ENCODE measurements at places on chromosomes 16 and 17.

DNA sequence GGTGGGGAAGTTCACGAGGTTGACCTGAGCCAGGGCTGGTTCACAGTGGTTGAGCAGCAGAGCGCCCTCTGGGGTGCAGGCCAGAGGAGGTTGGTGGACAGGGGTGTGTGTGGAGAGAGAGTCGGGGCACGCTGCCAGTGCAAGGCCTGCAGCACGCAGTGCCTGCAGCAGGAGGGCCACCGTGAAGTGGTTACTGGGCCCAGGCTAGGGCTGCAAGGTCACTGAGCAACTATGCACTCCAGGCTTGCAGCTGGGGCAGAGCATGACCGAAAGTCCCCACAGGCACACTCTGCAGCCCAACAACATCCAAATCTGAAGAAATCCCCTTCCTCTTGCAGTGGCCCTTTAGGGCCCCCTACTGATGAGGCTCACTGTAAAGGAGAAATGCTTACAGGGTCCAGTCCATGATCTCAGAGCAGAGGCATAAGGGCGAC, 89.1 kb upstream of the NOL11 start:
- no peak for DNase-seq

DNA sequence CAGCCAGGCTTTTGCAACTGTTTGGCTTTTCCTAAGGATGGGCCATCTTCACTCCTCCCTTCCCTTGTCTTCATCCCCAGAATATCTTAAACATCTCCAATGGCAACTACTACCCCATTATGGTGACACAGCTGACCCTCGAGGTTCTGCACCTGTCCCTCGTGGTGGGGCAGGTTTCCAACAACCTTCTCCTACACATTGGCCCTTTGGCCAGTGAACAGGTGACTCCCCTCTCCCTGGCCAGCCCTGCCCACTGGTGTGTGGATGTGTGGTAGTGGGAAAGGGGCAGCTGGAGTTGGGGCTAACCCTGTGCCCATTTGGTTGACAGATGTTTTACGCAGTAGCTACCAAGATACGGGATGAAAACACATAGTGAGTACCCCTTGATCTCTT, 4.7 kb downstream of the TMEM106A start:
- no peak for DNase-seq

GRCh38 chr16:14641926-14642325, 9.2 kb downstream of the BFAR start:
- DNase-seq = no peak

DNA sequence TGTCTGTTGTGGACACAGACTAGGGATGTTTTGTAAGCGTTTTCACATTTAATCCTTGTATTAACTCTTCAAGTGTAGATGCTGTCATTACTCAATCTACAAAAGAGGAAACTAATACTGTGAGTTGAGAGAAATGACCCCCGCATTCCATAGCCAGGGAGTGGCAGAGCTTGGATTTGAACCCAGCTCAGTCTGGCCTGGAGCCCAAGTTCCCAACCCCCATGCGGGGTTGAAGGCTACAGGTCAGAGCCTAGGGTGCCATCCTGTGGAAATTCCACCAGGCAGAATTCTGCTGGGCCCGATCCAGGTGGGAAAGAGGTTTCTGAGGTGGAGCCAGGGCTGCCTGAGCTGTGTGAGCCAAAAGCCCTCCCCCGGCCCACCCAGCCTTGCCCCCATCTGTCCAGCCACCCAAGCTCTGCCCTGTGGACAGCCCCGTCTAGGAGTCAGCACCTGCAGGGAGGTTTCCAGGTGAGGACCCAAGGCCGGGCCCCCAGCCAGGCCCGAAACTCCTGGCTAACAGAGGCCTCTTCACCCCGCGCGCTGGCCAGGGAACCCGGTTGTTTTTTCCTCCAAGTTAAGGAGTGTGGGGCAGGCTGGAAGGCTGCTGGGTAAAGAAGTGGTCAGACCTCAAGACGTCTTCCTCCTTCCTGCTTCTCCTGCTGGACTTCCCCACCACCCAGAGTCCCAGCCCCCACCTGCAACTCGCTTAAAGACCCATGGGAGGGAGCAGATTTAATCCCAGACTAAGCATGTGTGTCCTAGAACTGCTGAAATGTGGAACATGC, 5.7 kb downstream of the MMP15 start:
- no peak for DNase-seq

GRCh38 chr16:24980077-24980793, 34.9 kb downstream of the ARHGAP17 start:
- no peak for DNase-seq

GRCh38 chr16:89025636-89026035, 48.6 kb upstream of the CBFA2T3 start:
- no peak for DNase-seq

DNA sequence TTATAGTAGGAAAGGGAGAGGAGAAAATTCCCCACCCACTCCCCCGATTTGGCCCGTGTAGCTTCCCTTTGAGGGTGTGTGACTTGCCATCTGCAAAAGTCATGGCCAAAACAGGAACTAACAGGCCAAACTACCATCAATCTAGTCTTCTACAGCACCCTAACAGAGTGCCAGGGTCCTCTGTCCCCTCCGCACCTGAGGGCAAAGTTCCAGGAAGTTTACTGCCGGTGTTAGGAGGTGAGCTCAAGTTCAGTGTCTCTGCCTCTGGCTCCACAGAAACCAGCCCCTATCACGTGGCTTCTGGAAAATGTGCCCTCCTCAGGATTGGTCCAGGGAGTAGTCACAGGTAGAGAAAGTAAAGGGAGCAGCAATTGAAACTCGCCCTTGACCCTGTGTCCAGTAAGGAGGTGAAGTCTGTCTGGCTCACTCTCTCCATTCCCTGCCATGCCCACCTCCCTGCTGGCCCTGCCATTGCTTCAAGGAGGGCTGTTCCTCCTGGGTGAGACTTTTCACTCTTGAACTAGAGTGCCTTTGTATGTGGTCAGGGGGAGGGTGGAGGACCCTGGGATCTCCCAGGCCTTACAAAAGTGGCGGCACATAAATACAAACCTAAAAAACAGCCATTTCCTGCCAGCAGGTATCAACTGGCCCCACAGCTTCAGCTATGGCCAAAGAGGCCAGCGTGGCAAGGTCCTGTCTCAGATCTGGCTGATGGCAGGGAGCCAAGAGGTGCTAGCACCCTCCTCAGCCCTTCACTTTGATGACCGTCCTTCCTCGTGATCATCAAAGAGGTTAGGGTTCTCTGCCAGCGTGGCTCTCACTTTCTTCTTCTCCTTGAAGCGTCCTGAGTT, 5.3 kb downstream of the PRR15L start:
- no peak for DNase-seq

- DNase-seq = no peak
These were observed 16.8 kb downstream of the WIPI1 start for GRCh38 chr17:68440526-68440925.

- DNase-seq = no peak
These were observed 5.1 kb downstream of the CLEC16A start for GRCh38 chr16:10949424-10949970.

- no peak for DNase-seq
These were observed 11.5 kb downstream of the RMI2 start for GRCh38 chr16:11356573-11357331.

GRCh38 chr16:19524616-19525384, 1.1 kb downstream of the CCP110 start:
- DNase-seq = no peak

DNA sequence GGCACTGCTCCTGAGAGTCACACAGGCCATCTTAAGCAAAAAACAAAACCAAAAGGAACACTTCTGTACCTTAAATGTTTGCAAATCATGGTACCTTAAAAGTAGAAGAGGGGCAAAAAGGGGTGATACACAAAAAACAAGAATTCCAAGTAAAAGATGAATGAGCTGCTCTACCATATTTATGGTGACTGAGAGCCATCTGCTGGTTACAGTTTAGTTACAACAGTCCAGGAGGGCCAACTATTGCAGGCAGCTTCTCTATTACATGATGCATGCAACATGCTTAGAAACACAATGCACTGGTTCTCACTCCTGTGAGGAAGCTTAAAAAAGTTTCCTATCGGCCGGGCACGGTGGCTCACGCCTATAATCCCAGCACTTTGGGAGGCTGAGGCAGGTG, 53.5 kb downstream of the STX8 start:
- DNase-seq = no peak

- DNase-seq = no peak
These were observed 48.0 kb upstream of the RBFOX3 start for GRCh38 chr17:79658811-79659207.

GRCh38 chr16:22660441-22661160, 149.9 kb downstream of the NPIPB5 start:
- DNase-seq = no peak

GRCh38 chr16:72211110-72211509, 39.2 kb upstream of the PMFBP1 start:
- DNase-seq = no peak

GRCh38 chr16:85689285-85689949, 663 bp upstream of the GINS2 start:
- no peak for DNase-seq

GRCh38 chr16:27259710-27260109, 8.9 kb downstream of the NSMCE1 start:
- no peak for DNase-seq

Data from stimulated activated CD8-positive, alpha-beta memory T cell treated with anti-CD3 and anti-CD28 coated beads, Interleukin-7, amount 100 ng/mL, for 4 hours (primary cell).